NCI-H2081 treated with DMSO at 0.1 percent for 48 hours (cell line): ENCODE measurements at places on chromosomes 11 and 22.

GRCh38 chr11:108901359-108901758 lies 236.5 kb downstream of the DDX10 start:
- no peak for DNase-seq

DNA sequence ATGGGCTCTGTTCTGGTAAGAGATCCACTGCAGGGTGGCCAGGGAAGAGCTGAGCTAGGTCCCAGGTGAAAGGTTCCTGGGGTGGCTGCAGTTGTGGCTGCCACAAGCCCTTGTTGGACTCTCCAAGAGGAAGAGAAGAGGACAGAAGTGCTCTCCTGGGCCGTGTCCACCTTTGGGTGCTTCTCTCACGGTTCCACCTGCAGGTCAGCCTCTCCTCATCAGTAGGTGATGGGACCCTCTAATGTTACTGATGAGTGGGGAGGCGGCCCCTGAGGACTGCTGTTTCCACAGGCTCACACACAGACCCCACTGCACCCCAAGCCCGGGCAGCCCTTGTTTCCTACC lies 804.9 kb downstream of the BRD1 start:
- no peak for DNase-seq

DNA sequence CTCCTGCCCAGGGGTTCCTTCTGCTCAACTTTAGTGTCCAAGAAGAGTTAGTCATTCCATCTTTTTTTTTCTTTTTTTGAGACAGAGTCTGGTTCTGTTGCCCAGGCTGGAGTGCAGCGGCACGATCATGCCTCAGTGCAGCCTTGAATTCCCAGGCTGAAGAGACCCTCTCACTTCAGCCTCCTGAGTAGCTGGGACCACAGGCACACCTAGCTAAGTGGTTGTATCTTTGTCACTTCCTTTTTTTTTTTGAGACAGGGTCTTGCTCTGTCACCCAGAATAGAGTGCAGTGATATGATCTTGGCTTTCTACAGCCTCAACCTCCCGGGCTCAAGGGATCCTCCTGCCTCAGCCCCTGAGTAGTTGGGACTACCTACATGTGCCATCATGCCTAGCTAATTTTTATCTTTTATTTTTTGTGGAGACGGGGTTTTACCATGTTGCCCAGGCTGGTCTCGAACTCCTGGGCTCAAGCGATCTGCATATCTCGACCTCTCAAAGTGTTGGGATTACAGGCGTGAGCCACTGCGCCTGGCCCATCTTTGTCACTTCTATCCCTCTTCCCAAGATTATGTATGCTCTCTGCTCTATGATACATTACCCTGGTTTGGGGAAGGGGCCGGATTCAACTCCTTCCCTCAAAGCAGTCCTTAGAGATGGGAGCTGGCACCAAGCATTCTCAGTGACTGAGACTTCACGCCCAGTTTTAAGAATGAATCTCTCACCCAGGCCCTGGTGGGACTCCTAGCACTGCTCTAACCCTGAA lies 10.0 kb downstream of the SSH3 start:
- no peak for DNase-seq

- no peak for DNase-seq
Measured at GRCh38 chr22:50184902-50185374, 775 bp upstream of the TRABD start.
